ENCODE measurements at places on chromosomes 4 and X.
A peak's percentile ranks its signal among the peaks of the same experiment; 100 is the strongest.

- DNase-seq = no peak
Observed at GRCh38 chr4:51895158-51895557, 52.2 kb downstream of the DCUN1D4 start.

GRCh38 chr4:92455951-92456350, 152.2 kb downstream of the GRID2 start:
- no peak for DNase-seq

GRCh38 chrX:37815366-37815765, 32.0 kb downstream of the DYNLT3 start:
- no peak for DNase-seq

GRCh38 chrX:109403922-109404321, 78.0 kb downstream of the GUCY2F start:
- no peak for DNase-seq

DNA sequence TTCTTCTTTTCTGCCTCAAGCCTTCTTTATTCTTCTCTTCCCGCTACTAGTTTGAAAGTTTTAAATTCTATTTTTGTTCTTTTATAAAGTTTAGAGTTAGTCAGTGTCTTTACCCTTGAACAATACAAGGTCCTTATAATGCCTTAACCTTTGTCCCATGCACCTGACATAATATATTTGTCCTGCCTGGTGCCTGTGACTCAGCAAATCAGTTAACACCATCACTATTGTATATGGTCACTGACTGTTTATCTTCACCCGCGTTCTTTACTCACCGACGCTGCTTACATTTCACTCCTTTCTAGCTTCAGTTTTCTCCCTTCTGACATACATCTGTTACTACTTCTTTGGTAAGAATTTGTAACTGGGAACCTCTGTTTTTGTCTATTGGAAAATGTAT, 5.7 kb downstream of the SMIM20 start:
- no peak for DNase-seq

DNA sequence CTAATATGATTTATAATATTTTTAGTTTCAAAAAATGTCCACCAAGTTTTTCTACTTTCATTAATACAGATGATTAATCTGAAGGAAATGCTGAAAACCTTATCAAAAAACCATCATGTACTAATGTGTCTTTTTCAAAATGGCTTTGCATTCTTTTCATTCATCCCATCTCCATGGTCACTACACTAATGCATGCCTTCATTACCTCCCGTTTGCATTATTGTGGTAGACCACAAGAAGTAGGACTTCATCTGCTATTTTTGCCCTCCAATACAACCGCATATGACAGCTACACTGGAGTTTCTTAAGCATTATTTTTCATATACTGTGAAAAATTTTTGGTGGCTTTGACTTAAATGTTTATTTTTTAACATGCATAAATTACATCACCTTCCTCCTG, 37.9 kb upstream of the FSTL5 start:
- no peak for DNase-seq

- DNase-seq = peak; percentile 81
Observed at GRCh38 chr4:6873792-6874461, 35.7 kb upstream of the TBC1D14 start.

GRCh38 chr4:102503831-102504786, 3.0 kb downstream of the NFKB1 start:
- no peak for DNase-seq

DNA sequence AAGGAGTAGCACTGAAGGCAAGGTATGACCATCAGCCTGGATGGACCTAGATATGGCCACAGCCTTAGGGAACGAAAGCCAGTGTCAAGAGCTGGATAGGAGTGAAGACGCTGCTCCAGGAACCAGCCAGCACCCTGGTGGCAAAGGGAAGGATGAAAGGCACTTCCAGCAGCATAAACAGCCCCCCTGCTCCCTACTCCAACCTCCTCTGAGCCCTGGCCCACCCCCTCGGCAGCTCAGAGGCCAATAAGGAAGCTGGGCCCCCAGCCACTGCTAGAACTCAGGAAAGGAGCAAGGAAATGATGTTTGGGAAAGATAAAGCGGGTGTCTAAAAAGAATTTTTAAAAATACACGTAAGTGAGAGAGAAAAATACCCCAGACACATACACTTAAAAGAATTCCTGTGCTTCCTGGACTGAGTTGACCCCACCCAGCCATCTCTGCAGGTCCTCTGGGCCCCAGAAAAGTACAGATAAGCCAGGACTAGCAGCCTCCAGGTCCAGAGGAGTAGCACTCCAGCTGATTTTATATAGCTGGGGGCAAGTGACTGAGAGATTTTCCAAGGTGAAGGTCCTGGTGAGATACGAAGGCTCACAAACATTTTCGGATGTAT, 170.4 kb downstream of the SHROOM4 start:
- DNase-seq = no peak

DNA sequence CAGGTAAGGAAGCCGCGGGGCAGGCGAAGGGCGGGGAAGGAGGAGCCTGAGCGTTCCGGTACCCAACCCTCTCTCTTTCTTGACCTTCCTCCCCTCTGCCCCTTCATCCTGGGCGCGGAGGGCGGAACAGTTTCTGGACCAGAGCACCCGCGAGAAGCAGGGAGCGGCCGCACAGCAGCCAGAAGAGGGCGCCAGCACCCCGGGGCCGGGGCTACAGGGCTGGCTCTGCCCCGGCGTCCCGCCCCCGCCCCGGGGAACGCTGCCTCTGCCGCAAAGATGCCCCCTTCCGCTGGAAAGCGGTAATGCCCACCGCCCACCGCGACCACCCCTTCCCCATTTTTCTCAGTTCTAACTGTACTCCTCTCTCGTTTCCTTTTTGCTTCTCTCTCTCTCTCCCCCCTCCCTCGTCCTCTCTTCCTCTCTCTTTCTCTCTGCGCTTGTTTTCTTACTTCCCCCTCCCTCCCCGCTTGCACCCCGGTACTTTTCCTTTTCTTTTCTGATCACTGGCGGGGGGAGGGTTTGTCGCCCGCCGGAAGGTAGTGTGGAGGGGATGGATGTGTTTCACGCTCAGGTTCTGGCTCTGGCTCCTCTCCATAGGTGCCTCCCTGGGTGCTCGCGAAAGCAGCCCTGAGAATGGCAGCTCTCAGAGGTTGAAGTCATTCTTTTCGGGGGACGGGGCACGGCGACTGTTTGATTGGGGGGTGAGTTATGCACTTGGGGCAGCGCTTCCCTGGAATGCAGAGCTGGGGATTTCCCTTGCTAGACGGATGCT, 13.1 kb upstream of the PRDM8 start:
- DNase-seq = peak; percentile 90

DNA sequence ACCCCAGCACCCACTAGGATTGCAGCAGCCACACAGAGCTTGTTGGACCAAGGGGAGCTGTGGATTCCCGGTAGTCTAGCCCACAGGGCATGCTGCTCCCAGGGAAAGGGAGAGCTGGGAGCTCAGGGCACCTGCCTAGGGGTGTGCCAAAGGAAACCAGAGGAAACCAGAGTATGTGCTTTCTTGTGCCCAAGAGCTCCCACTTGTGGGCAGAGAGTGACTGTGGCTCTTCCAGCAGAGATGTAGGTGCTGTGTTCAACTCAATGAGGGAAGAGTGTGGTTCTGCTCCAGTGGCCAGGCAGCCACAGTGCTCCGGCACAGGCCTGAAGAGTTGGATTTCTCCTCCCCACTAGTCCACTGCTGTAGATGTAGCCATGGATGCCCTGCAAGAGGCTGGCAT, 1050.0 kb upstream of the INTU start:
- DNase-seq = no peak

DNA sequence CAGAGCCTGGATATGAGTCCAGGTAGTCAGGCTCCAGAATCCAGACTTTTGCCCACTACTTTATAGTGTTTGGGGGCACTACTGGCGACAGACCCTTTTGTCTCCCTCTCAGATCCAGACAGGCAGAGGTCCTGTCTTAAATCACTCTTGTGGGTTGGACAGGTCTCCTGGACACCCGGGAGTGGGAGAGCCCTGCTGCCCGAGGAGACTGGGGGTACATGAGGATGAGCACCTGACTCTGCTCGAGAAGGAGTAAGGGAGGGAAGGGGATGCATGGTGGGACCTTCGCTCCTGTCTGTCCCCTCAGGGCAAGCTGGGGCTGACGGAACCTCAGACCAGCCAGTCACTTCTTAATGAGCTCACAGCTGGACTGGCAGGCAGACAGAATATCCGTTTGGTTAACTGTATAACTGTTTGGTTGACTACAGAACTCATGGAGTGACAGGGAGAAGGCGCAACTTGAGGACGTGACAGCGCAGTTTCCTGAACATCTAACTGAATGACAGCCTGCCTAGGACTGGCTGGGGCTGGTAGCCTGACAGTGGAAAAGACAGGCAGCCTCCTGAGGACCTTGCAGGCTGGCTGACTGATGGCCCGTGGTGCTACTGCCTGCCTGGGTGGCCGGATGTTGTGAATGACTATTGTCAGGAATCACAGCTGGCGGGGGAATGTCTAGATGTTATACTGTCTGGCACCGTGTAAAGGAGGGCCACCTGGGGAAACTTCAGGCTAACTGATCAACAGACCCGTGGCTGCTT, 1.6 kb upstream of the SUV39H1 start:
- no peak for DNase-seq

- DNase-seq = no peak
Observed at GRCh38 chrX:64379924-64380323, 15.3 kb downstream of the MTMR8 start.

DNA sequence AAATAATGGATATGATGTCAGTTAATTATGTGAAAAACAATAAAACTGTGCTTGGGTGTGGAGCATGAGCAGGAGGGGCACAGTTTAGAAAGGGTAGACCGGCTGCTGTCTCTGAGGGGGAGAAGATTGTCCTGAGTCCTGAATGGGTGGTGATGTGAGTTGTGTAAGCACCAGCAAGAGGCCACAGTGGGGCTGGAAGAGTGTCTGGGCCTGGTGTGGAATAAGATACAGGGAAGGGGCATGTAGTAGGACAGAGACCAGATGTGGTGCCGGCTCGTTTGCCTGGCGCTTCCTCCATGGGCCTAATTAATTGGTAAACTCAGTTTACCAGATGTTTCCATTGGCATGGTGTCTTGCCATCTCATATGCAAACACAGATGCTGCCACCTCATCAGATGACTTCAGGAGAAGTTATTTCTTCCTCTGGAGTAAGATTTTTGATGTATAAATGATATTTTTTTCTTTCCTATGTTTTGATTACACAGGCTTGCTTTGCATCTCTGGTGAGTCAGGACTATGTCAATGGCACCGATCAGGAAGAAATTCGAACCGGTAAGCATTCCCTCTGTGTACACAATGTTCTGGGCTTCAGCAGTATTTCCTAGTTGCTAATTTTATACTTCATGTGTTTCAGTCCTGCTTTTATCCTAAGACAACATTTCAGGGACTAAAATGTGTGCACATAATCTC, 5.1 kb downstream of the MED28 start:
- no peak for DNase-seq

DNA sequence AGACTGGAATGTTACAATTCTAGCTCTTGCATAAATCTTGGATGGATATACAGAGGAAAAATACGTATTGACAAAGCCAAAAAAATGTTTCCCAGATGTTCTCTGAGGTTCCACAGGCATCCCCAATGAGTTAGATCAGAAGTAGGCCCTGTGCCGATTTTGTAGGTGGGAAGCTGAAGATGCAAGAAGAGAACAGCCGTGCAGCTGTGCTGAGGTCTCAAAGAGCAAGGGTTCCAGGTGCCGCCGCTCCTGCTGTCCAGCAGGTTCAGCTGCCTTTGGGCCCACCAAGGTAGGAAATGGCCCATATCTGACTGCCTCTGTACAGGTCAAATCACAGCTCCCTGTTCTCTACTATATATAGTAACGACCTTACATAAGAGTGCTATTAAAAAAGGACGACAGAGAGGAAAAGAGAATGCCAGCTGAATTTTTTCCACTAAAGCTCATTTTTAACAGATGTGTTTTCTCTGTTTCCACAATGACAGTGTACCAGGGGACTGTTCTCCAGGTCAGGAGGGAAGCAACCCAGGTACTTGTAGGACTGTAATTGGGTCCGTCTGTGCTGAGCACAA, 155.6 kb downstream of the CBR4 start:
- DNase-seq = no peak

GRCh38 chr4:122722256-122722655, 10.2 kb upstream of the BBS12 start:
- no peak for DNase-seq

- DNase-seq = no peak
Observed at GRCh38 chrX:16333453-16333852, 166.2 kb downstream of the MAGEB17 start.

DNA sequence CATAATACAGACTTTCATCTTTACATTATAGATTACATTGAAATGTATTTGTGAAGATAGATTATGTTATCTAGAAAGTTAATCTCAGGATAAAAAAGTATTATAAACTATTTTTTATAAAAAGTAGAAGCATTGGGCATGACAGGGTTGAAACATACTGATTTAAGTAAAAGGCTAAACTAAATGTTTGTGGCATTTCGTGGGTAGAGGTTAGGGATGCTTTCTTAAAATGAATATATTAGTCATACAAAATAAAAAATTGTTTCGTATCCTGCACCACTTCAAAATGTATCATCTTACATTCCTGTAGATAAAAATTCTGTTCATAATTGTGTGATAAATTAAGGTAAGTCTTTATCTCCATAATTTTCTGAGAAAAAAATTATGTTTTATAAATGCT, 603.6 kb downstream of the SPRY1 start:
- DNase-seq = no peak

GRCh38 chr4:73844345-73844744, 7.9 kb downstream of the CXCL6 start:
- no peak for DNase-seq

DNA sequence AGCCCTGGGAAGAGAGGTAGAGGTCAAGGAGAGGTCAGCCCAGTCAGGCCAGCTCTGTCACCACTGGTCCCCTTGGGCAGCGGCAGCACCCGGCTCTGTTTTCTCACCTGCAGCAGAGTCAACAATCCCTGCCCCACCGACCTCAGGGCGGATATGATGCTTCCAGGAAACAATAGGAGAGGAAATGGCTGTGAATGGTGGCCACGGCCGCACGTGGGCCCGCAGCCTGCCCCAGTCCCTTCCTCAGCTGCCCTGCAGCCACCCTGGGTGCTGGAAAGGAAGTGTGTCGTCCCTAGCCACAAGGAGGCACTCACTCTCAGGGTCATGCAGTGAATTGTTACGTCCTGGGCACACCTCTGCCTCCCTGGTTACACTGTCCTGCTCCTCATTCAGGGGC, 92.5 kb upstream of the ENPP6 start:
- DNase-seq = peak; percentile 70

DNA sequence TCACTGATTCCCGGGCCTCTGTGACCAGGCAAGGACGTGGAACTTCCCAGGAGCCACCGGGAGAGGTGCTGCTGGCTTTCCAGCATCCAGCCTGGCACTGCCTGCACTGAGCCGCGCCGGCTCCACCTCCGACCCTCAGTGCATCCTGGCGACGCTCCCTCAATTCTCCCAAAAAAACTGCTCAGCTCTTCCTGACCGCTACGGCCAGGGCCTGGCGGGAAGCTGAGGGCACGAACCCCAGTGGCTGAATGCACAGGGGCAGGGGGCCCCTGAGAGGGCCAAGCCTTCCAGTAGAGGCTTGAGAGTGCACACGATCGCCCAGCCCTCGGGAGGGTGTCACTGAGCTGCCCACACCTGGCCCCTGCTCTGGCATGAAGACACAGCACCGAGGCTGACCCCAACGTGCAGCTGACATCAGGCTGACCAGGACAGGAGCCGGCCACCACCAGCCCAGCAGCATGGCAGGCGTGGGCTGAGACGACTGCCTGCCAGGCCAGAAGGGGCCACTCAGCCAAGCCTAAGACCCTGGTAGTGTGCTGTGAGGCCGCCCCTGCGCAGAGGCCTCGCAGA, 6.9 kb downstream of the CTBP1 start:
- DNase-seq = no peak

- no peak for DNase-seq
Observed at GRCh38 chr4:45846016-45846415, 277.8 kb downstream of the GABRG1 start.

- DNase-seq = no peak
Observed at GRCh38 chrX:29274517-29274916, 687.3 kb downstream of the IL1RAPL1 start.

- DNase-seq = no peak
Observed at GRCh38 chr4:185683896-185684295, 128.1 kb downstream of the SORBS2 start.

All from CD4-positive, alpha-beta T cell treated with Interferon alpha-2 for 1 hour (primary cell).